ENCODE measurements at places on chromosomes 11 and 22.

DNA sequence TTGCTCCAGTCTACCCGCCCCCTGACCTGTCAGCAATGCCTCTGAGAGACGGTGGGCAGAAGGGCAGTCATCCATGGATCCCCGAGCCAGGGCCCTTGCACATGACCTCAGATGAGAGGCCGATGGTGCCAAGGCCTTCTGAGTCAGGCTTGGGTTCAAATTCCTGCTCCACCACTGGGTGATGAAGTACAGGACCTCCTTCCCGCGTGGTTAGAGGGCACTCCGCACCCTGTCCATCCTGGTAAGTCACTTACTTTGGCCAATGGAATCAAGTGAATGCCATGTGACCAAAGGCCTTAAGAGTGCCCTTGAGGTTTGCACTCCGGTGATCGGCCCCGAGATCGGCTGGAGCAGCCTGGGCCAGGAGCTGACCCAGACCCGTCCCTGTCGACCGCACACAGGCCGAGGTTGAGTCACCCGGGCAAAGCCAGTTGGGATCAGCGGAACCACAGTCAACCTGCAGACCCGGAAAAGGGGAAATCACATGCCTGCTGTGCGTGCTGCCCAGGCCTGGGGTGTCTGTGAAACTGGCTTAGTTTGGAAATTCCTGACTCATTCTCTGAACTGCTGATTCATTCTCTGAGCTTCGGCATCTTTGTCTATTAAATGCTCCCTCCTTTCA, 48.9 kb downstream of the RTL6 start:
- no peak for DNase-seq

DNA sequence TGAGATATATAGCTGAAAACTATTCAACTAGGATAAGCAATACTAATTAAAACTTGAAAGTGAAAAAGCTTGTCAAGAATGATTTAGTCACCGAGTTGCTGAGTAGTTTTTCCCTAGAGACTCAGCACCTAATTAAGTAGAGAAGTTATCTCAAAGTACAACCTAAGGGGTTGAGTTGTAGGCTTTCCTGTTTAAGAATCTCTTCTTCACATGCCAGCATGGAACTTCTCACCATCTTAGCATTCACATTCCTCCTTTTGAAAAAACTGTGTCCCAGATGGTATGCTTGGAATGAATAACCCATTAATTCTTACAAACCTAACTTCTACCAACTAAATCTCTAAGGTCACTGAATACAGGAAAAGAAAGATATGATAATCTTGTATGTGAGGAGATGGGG, 303.3 kb upstream of the ZC3H12C start:
- no peak for DNase-seq

GRCh38 chr11:25483915-25484635, 847.9 kb upstream of the ANO3 start:
- DNase-seq: no peak

DNA sequence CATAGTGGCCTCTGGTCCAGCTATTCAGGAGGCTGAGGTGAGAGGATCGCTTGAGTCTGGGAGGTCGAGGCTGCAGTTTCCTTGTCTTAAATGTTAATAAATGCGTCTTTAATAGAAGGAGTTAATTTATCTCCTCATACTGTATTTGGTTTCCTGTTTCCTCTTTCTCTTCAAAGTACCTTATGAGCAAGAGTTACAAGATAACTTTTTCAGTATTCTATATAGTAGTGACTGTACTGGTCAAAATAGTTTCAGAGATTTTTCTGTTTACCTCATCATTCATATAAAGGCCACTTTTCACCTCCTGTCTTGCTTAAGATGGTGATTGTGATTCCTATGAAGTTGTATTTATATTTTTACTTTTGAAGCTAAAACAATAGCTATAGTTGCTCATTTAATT, 50.9 kb downstream of the MCAM start:
- DNase-seq: no peak

GRCh38 chr22:41563051-41563711, 2.4 kb downstream of the CSDC2 start:
- DNase-seq: no peak

DNA sequence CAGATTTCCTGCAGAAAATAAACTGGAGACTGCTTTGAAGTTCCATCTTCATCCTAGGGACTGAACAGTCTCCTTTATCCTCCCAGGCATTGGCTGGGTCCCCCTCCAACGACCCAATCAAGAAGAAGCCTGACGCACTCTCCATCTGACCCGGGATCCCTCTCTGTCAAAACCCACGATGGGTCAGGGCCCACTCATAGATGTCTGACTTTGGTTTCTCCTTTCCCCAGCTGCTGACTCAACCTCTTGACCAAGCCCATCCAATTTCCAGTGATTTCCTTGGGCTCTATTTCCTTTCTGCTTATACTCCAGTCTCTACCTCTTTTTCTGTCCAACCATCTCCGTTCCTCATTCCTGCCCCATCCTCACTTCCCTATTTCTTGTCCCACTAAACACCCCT, 189.7 kb downstream of the MIAT start:
- DNase-seq: no peak

DNA sequence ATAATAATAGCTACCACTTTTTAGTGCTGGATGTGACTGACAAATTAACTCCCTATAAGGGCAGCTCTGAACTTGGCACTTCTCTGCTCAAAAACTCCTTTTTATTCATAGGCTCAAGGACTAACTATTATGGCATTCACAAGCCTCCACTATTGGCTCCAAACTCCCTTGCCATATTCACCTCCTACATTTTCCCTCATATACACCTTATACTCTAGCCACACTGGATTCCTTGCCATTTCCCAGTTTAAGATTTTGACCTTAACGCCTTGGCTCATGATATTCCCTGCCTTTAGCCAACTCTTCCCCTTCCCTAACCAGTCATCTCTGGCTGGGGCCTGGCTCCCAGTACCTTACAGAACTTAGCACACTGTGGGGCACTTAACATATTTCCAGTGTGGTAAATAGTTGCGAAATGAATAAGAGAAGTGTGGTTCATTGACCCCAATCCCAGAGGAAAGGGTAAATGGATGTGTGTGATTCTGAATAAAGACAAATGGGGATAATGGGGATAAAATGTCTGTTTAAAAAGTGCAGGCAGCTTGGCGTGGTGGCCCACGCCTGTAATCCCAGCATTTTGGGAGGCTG, 40.0 kb upstream of the SORL1 start:
- DNase-seq: no peak

- no peak for DNase-seq
These were observed 16.3 kb downstream of the HTR3A start for GRCh38 chr11:113991170-113991569.

- DNase-seq: no peak
These were observed 8.8 kb downstream of the KREMEN1 start for GRCh38 chr22:29081517-29082236.

GRCh38 chr11:115378557-115378956, 125.7 kb downstream of the CADM1 start:
- DNase-seq: no peak

DNA sequence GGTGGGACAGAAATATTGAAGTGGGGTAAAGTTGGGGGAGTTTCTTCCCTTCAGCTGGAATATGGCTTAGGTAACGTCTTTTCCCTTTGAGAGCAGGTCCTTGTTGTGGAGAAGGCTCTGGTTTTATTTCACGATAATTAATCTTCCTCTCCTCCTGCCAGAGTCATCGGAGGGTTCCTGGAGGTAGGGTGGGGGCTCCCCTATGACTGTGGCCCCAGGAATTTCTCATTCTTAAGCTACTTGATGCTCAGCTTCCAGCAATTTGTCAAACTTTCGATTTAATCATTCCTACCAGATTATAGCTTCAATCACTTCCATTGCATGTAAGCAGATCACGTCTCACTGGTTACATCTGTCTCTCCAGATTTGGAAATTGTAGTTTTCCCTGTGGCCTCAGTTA, 242.8 kb upstream of the PLET1 start:
- no peak for DNase-seq

DNA sequence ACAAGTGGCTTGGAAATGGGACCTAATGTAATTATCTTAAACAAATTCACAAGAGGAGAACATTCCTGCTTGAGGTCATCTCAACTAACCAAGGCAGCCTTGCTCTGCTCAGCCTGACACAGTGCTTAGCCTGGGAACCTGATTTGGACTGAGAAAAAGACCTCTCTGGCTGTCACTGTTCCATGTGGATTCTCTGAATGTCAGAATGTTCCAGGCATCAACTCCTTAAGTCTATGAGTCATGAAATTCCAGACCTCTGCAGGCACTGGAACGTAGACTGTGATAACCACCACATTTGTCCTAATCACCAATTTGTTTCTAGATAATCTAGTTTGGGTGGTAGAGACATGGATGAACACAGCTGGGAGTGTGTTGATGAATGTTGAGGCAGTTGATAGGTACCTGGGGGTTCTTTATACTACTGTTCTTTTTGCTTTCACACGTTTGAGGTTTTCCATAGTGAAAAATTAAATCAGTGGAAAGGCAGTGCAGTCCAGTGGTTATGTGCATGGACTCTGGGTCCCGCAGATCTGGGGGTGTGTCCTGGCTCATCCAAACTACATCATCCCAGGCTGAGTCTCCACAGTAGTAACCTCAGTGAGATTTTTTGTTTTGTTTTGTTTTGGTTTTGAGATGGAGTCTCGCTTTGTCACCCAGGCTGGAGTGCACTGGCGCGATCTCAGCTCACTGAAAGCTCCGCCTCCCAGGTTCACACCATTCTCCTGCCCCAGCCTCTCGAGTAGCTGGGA, 269.6 kb downstream of the MN1 start:
- no peak for DNase-seq

- no peak for DNase-seq
These were observed 283.0 kb downstream of the RAB38 start for GRCh38 chr11:87892291-87892690.

DNA sequence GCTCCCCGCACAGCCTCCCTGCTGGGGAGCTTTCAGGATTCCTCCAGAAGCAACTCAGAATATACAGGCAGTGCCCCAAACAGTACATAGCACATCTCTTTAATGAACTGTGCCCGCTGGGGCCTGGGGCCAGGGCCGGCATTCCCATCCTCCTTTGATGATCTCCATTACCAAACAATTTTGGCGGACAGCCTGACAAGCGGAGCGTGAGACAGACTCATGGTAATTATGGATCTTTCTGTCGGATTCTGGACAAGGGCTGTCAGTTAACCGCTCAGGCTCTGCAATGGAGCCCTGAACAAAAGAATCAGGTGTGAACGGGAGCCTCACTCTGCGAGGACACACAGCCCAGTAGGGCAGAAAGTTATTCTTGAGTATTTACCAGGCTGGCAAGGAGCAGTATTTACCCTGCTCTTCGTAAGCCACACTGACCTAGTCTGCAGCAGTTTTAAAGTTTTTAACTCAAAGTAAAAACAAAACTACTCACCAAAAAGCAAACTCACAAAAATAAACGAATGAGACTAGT, 174.0 kb downstream of the TBC1D22A start:
- no peak for DNase-seq

GRCh38 chr11:130109386-130109785, 39.7 kb downstream of the APLP2 start:
- DNase-seq: no peak

- no peak for DNase-seq
These were observed 696 bp downstream of the KRTAP5-5 start for GRCh38 chr11:1630271-1630670.

DNA sequence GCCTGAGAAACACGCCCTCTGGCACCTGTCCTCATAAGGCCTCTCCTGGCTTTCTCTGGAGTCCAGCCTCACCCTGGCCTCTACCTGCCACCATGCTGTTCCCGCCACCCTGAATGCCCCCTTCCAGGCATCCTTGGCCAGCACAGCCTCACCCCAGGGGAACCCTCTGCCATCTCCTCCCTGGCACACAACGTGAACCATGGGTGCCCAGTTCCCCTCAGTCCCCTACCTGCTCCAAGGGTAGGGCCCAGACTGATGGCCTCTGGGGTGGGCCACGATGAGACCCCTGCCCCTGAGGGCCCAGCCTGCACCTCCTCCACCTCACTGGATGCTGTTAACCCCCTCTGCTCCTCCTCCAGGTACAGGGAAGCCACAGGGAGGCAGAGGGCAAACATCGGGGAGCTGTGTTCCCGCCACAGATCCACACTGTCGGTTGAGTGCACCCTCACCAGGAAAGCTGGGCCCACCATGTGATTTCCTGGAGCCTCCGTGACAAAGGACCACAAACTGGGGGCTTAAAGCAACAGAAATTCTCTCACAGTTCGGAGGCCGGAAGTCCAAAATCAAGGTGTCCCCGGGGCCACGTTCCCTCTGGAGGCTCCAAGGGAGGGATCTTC, 169.6 kb downstream of the BRD1 start:
- no peak for DNase-seq

DNA sequence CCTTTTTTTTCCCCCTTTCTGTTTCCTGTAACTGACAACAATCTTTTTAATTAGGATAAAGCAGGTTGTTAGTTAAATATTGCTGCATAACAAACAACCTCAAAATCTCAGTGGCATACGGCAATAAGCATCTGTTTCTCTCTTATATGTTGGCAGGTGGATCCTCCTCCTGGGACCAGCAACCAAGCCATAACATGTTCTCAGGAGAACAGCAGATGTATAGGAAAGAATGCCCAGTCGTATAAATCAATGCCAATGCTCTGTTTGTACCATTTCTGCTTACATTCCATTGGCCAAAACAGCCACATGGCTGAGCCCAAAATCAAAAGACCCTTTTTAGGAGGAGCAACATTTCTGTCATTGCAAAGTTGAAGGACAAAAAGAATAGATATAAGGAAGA, 445.7 kb downstream of the AASDHPPT start:
- DNase-seq: no peak

GRCh38 chr11:114466742-114467141, 27.5 kb downstream of the REXO2 start:
- no peak for DNase-seq

DNA sequence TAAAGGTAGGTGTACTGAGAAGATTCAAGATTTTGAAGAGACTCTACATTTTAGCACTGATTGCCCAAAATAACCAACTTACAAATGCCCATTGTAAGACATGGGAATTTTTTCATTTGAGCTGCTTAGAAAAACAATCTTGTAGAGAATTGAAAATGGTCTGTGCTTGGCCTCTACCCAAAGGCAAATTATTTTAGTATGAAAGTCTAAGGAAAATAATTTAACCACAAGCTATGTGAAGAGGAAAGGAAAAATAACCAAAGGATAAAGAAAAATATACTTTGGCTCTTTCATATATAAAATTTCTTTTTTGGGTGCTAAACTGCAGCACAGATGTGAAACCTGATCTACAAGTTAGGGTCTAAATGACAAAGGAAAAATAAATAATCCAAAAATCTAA, 54.9 kb downstream of the ME3 start:
- no peak for DNase-seq

GRCh38 chr11:46675949-46676348, 24.5 kb downstream of the ARHGAP1 start:
- no peak for DNase-seq

DNA sequence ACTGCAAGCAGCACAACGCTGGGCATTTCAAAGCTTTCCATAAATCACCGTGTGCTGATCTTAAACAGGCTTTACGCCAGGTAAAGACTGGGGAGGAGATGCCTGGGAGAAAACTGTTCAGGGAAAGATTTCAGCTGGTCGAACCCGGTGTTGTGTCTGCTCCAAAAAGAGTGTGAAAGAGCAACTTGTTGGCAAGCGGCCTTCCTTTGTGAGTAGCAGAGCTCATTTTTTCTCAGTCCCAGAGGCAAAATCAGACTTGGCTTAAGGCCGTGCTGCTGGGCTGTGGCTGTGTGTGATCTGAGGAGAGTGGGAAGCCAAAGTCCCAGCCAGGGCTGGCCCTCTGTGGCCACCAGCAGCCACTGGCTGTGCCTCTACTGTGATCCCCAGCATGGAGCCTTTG, 75.7 kb upstream of the E2F8 start:
- DNase-seq: no peak

GRCh38 chr11:40716344-40717130, 742.9 kb downstream of the LRRC4C start:
- DNase-seq: no peak
